ENCODE measurements at places on chromosomes 13 and 19.

GRCh38 chr19:36819130-36819630 is 19.0 kb downstream of the ZNF790 start:
- DNase-seq: no peak

DNA sequence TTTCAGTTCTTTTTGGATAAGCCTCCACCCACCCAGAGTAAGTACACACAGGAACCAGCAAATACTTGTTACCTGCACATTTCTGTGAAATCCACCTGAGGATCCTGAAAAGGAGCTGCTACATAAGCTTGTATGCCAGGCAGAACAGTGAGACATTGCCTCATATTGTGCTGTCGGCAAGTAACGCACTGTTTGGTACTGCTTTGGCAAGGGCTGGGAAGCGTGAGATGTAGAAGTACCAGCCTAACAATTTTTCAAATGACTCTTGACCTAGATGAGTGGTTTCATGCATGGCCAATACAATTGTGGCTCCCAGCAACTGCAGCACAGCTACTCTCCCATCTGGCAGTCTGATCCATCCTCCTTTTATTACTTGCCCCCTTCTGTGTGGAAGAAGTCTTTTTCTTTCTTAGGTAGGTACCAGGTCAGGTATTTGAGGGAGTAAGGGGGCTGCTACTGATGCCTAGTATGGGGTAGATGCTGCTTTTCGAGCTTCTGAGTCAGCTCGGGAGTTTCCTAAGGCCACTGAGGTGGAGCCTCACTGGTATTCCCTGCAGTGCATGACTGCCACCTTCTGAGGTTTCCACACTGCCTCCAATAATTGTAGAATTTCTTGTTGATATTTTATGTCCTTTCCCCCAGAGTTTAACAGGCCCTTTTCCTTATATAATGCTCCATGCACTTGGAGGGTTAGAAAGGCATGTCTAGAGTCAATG is 52.2 kb downstream of the ZNF737 start:
- DNase-seq: no peak

DNA sequence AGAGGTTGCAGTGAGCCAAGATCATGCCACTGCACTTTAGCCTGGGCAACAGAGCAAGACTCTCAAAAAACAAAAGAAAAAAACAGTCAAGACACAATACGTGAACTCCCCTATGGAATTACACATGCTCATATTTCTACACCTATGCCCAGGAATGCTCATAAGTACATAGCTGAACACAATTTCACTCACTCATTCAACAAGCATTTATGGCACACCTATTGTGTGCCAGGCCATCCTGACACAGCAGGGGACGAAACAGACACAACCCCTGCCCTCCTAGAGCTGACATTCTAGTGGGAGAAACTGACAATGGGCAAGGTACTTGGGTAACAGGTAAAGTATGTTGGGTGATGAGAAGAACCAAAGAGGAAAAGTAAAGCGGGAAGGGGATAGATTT is 9.5 kb downstream of the AXL start:
- DNase-seq: no peak

GRCh38 chr13:98541701-98542203 is 35.2 kb downstream of the STK24 start:
- no peak for DNase-seq

- DNase-seq: peak; percentile 38
Observed at GRCh38 chr19:51637362-51637978, 7.3 kb upstream of the SIGLEC5 start.

- peak; percentile 77 for DNase-seq
Observed at GRCh38 chr19:49335071-49335783, at the start of gene CD37. Gene CD37, plus strand, starts transcription at chr19:49335406. Its CDS starts 135 bp downstream, at chr19:49335541.
